GM03348 (cell line): ENCODE measurements at places on chromosomes 2 and 18.

DNA sequence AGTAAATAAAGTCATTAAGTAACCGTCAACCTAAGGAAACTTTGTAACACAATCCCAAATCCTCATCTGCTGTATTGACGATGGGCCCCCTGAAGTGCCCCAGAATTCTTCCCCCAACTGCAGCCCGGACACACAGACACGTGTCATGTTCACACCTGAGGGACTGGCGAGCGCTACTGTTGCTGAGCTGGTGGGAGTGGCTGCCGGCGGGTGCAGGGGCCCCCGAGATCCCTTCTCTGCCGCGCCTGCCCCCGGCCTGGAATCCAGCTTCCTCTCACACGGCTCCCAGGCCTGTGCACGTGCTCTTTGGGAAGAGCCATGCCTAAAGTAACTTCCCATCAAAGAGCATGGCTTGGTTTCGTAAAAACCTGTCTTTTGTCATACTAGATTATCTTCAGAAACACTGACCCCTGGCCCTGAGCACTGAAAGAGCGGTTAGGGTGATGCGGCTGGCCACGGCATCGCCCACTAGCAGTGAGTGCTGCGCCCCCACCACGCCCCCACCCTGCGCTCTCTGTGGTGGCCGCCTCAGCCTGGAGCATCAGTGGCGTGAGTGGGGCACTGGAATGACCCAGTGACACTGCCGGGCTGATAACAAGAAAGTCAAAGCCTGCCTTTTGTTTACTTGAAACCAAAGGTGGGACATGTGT, 56.0 kb downstream of the ADI1 start:
- no peak for DNase-seq

DNA sequence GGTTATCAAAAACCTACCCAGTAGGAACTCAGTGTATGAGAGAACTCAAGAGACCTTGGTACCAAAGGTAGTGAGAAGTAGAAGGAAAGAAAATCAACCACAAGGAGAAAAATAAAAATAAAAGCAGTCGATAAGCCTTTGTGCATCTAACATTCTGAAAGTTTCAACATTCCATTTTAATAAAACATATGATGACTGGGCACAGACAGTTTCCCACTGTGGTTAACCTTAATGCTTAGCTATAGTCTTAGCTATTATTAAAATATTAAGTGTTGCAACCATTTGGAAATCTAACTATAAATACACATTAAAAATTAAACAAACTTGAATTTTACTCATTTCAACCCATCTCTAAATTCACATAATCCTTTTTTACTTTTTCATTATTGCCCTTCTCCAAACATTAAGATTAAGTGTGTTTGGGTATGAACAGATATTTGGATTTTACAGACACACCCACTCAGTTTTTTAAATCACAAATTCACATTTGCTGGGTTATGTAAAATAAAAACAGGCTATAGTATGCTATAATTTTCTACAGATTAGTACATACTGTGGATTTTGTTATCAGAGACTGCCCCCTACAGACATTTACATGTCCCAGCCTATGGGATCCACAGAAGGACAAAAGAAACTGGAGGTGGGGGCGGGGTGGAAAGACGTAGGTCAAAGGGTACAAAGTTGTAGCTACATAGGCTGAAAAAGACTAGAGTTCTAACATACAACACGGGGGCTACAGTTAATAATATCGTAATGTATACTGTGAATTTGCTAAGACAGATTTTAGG, 32.8 kb downstream of the SRBD1 start:
- peak; percentile 22 for DNase-seq

- DNase-seq = no peak
Observed at GRCh38 chr2:160581448-160581847, 87.8 kb upstream of the RBMS1 start.

GRCh38 chr2:89848763-89849368, 1157.4 kb downstream of the RPIA start:
- DNase-seq = peak; percentile 1

DNA sequence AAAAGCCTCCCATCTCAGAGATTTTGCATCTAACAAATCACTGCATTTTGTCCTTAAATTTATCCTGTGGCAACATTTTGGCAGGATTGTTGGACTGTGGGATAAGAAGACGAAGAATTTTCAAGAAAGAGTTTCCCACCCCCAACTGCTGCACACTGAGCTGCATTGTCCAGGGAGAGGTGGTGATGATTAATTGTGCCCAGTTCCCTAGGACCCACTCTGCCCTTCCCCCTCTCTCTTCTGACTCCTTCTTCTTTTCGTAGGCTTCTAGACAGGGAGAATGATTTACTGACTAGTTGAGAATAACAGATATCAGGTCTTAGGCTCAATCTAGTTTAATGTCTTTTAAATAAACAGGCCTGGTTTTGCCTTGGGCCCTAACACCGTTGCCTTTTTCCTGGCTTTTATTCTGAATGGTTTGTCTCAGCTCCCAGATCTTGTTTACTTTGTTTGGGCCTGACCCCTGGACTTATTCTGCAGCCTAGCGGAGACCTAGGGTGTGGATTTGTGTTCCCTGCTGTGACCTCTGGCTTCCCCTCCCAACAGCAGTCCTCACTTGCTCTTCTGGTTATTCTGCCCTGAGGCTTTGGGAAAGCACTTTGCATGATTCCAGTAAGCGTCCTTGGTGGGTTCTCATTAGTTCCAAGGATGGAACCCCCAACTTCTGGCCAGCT, 233.3 kb downstream of the INSIG2 start:
- DNase-seq = no peak

- no peak for DNase-seq
Observed at GRCh38 chr18:47174545-47175116, 1.5 kb downstream of the IER3IP1 start.

GRCh38 chr2:195548198-195548940, 108.7 kb upstream of the SLC39A10 start:
- no peak for DNase-seq
